NCI-H2171 (cell line): ENCODE measurements at places on chromosomes 12 and 14.

DNA sequence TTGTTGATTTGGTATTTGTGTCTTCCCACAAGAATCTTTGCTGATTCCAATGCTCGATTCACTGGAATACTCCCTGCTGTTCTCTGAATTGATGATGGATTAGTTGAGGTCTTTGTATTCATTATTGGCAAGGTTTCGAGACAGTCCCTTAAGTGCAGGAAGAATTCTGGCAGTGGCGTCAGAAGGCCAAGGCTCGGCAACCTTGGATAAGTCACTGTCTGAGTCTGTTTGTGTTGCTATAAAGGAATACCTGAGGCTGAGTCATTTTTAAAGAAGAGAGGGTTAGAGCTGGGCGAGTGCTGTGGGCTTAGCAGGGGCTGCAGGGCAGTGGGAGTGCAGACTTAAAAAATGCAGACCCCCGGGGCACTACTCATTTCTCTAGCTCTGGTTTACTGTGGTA is 56.9 kb downstream of the CHST11 start:
- no peak for DNase-seq

- DNase-seq: no peak
Observed at GRCh38 chr14:100549834-100550625, 37.2 kb downstream of the BEGAIN start.

GRCh38 chr14:57982804-57983634 is 117.1 kb upstream of the SLC35F4 start:
- peak; percentile 91 for DNase-seq

DNA sequence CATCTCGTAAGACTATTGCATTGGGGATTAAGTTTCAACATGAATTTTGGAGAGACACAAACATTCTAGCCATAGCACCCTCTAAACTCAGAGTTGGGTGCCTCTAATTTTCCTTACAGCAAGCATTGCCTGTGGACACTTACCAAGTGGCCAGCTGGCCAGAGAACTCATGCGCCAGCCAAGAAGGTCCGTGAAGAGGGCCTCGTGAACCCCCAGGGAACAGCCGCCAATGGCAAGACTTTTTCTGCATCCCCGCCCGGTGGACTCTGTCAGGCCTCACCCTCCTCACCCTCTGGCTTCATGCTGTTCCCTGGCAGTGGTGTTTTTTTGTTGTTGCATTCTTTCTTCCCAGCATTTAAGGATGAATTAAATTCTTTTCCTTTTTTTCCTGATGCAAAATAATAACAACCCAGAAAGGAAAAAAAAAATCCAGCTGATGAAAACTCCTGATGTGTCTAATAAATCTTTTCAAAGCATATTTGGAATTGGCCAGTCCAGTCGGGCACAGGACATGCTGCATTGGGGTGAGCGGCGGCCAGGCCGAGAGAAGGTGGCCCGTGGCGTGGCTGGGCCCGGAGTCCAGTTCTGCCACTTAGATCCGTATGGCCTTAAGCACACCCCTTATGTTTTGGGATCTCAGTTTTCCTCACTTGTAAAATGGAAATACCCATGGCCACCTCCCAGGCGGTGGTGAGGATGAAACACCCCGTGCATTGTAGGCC is 191.9 kb upstream of the DIO3 start:
- DNase-seq: no peak

DNA sequence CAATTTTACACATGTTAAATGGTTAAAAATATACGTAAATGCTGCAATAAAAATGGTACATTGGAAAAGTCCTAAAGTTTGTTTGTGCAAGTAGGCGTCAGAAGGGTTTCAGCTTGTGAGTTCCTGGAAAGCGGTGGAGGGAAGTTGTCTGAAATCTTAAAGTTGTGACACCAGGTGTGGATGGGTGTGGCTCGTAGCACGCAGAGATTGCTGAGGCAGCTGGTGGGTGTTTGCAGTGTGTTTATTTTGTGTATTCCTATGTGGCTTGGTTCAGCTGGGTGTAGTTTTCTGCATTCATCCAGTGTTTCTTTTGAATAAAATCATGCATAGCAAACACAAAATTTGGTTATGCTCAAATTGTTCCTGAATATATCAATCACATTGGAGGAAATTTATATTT is 136.8 kb upstream of the TBX3 start:
- DNase-seq: no peak

DNA sequence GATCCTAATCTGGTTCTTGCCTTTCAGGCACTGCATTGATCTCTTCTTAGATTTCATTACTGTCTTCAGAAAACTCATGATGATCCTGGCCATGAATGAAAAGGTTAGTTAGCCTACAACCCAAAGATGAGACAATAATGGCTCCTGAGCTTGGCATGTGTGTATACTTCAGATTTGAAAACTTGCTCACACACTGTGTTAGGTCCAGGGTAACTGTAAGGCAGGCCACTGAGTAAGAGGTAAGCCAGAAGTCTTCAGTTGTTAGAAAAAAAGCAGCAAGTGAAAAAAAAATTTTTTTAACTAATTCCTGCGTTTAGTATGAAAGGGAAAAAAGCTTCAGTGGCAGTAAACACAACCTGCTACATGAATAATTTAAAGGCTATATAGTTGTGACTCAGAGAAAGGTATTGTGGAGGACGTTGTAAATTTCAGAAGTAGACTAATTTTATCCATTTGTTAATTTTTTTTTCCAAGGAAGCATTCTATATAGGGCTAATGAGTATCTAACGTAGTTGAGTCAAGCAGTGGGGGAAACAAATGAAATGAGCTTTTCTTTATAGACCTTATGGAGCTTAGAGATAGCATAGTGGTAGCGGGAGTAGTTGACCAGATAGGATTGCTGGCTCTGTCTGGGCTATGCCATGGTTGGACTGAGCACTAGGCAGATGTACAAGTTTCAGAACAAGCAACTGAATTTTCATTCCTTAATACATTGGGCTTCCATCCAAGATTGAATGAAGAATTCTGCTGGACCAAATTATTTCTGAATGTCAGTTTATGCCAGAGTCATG is 20.5 kb downstream of the TMBIM6 start:
- no peak for DNase-seq

- peak; percentile 89 for DNase-seq
Observed at GRCh38 chr14:59107819-59108218, 80.6 kb upstream of the DAAM1 start.

DNA sequence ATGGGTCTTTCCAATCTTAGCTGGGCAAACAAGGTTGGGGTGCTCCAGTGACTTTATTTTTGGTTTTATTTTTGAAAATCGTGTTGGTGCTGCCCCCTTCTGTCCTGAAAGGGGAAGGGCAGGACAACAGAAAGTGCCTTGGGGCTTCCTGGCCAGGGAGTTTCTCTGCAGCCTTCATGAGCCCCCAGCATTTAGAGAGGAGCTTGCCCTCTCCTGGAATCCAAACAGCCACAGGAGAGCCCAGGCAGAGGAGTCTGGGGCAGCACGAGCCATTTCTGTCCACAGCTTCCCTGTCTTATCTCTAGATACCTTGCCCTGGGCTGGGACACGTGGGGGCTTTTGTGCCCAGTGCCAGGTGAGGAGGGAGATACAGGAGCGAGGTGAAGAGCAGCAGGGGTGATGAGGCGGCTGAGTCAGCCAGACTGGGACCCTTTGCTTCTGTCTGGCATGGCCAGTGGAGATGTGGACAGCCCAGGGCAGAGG is 4.4 kb upstream of the C1RL start:
- peak; percentile 85 for DNase-seq

GRCh38 chr14:23483236-23483854 is 13.8 kb downstream of the NGDN start:
- peak; percentile 66 for DNase-seq

DNA sequence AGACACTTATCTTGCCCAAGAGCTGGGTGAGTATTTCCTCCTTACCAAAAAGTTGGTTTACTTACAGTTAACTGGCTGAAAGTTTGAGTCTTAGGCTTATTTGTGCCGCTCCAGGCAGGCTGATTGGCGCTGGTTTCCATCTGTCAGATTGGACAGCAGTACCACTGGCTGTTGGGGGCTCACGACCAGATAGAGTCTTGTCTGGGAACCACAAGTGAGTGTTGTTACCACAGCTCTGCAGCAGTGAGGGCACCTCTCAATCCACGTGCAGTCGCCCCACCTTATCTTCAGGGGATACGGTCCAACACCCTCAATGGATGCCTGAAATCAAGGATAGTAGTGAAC is 58.9 kb downstream of the DDX51 start:
- no peak for DNase-seq

- no peak for DNase-seq
Observed at GRCh38 chr12:57735952-57736740, 2.4 kb downstream of the AGAP2 start.

- no peak for DNase-seq
Observed at GRCh38 chr12:88836156-88836555, 255.9 kb upstream of the KITLG start.

- DNase-seq: no peak
Observed at GRCh38 chr14:33737446-33737845, 213.4 kb downstream of the EGLN3 start.

- DNase-seq: no peak
Observed at GRCh38 chr14:33686218-33686617, 264.7 kb downstream of the EGLN3 start.

GRCh38 chr14:58533446-58533845 is 104.3 kb upstream of the DACT1 start:
- no peak for DNase-seq

DNA sequence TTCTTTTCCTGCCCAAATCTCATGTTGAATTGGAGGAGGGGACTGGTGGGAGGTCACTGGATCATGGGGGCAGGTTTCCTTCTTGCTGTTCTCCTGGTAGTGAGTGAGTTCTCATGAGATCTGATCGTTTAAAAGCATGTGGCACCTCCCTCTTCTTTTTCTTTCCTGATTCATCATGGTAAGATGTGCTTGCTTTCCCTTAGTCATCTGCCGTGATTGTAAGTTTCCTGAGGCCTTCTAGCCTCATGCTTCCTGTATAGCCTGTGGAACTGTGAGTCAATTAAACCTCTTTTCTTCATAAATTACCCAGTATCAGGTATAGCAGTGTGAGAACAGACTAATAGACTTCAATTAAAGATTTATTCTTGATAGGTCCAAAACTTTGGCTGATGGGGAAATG is 83.5 kb downstream of the CAND1 start:
- DNase-seq: no peak

DNA sequence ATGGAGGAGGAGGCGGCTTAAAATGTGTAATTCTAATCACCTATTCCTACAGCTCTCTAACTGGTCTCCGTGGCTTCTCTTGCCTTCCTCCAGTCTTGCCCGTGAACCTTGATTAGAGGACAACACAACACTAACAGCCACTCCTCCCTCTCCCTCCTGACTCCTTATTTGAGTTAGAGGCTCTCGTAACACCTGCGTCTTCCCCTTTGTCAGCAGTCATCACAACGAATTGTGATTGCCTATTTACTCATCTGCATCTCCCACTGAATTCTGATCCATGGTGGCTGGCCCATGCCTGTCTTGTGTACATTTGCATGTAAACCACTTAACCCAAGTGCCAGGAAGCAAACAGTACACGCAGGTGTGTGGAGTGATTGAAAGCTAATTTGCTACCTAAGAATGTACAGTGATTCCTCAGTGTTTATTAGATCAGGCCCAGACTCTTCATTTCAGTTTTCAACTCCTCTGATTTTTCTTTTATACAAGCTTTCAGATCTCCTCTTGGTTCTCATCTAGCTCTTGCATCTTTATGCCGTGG is 154.5 kb downstream of the MON2 start:
- DNase-seq: no peak

DNA sequence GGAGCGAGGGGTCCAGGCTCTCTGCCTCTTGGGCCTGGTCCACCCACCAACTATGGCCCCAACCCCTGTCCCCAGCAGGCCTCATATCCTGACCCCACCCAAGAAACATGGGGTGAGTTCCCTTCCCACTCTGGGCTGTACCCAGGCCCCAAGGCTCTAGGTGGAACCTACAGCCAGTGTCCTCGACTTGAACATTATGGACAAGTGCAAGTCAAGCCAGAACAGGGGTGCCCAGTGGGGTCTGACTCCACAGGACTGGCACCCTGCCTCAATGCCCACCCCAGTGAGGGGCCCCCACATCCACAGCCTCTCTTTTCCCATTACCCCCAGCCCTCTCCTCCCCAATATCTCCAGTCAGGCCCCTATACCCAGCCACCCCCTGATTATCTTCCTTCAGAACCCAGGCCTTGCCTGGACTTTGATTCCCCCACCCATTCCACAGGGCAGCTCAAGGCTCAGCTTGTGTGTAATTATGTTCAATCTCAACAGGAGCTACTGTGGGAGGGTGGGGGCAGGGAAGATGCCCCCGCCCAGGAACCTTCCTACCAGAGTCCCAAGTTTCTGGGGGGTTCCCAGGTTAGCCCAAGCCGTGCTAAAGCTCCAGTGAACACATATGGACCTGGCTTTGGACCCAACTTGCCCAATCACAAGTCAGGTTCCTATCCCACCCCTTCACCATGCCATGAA is 8.6 kb downstream of the ARHGAP9 start:
- DNase-seq: no peak

- no peak for DNase-seq
Observed at GRCh38 chr12:127077262-127078045, 1189.5 kb upstream of the TMEM132C start.

DNA sequence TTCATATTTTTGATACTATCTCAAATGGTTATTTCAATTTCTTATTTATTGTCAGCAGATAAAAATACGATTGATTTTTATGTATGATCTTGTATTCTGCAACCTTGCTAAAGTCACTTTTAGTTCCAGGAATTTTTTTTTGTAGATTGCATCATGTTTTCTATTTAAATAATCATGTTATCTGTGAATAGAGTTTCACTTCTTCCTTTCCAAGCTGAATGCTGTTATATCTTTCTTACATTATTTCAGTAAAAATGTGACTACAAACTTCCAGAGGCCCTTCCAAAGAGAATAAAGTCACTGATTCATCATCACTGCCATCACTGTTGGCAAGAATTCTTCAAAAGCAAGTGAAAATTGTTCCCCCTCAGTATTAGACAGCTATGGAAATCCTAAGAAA is 104.7 kb upstream of the RAP1B start:
- DNase-seq: no peak

DNA sequence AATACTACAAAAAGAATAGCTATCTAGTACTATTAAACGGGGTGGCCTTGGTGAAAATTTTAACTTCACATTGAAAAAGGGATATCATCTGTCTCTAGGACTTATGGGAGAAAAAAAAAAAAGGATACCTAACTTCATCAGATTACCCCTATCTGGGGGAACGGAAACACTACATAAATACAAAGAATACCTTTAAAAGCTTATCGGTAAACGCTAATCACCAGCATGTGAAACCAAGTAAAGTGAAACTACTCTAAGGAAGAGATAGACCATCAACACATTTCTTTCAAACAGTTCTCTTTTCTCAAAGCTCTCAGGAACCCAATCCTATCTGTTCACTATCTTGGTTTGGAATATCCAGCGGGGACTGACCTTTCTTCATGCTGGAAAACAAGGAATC is 3.5 kb downstream of the KICS2 start:
- DNase-seq: no peak

DNA sequence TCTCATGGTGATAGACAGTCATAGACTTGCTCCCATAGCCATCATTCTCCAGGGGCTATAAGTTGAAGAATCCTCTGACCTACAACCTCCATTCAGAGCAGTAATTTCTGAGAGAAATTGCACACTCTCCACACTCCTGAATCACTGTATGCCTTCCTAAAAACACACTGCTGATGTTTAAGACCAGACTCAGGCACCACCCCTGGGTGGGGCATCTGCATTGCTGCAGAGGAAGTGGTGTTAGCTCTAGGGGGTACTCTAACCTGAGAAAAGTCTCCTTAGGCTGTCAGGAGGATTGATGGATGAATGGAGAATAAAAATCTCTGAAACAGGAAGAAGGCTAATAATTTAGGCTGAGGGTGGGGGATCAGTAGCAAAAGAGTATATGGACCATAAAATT is 436.1 kb downstream of the DAD1 start:
- DNase-seq: no peak
